Hepatic stellate cell (primary cell): ENCODE measurements at places on chromosomes 4 and X.

DNA sequence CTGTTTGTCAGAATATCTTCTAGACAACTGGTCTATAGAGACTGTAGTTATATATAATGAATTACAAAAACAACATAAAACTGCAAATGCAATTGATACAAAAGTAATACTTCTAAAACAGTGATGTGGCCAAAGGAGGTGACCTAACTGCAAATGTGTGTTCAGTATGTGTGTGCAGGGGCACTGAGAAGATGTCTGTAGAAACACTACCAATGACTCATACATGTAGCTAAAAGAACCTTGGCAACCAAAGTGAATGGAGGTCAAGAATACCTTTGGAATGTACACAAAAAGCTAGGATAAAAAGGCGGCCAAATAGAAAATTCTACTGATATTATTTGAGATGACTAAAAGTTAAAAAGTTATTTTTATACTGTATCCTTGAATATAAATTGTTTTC lies 261.8 kb downstream of the CAMK2D start:
- DNase-seq, result peak; percentile 26

DNA sequence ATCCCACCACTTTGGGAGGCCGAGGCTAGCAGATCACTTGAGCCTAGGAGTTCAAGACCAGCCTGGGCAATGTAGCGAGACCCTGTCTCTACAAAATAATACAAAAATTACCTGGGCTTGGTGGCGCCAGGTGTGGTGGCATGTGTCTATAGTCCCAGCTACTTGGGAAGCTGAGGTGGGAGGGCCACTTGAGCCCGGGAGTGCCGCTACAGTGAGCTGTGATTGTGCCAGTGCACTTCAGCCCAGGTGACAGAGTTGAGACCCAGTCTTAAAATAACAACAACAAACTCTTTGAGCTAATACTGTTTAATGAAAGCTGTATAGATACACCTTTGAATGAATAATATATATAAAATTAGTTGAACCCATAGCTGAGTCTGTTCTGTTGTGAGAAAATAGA lies 9.7 kb downstream of the BCORL1 start:
- DNase-seq, result no peak

- DNase-seq, result no peak
Measured at GRCh38 chr4:88360256-88360655, 18.4 kb upstream of the HERC6 start.

DNA sequence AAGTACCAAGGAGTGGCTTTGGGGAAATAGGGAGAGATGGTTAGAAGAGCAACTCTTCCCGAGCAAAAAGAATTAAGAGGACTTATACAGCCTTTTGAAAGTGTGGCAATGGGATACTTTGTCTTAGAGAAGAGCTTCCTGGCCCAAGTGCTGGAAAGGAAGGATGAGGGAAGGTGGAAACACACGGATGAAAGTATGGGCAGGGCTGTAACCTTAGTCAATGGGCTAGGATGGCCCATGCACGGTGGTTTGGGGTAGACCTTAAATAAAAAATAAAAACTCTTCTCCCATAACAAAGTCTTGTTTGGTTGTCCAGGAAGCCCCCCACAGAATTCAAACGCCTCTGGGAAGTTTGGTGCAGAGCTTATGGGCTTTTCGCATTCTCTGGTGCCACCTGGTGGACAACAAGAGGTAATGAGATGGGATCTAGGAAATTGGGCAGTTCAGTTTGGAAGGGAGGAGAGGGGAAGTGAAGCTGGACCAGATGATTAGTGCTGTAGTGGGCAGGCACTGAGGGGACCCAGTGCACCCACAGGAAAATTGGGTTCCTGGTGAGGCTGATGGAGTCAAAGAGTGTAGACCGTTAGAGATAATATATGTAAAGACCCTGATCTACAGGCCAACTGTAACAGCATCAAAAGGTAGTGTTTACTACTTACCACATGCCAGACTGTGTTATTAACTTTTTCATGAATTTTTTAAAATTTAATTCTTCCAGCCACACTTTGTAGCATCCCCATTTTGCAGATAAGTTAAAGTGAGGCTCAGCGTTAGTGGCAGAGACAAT lies 13.8 kb upstream of the ENOX2 start:
- DNase-seq, result peak; percentile 38

DNA sequence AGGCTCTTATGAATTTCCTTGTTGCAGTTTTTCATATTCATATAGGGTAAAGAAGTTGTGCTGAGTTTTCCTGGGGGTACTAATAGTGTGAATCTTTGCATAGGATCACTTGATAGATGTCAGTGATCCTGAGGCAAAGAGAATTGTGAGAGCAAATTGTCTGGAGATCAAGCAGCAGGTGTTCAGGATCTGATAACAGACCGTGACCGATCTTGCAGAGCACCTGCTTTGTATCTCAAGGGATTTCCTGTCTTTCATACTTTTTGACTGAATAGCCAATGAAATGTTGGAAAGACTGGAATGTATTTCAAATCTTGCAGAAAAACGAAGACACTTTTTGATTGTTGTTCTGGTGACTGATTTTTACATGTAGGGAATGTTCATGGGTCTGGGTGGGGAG lies 914.5 kb downstream of the STIM2 start:
- DNase-seq, result no peak

DNA sequence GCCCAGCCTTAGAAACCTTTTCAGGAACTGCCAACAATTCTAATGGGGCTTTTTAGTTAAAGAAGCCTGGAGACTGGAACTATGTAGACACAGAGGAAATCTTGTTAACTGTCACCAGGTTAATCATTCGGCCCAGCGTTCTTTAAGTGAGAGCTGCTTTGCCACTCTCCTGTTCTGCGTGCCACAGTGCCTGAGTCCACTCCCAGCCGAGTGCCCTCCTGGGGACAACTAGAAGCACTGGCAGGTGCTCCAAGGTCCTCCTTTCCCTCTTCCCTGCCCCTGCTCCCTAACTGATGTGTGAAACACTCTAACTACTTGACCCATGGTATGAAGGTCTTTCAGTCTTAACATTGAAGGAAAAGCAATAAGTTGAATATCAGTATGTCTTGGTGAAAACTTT lies 151.2 kb upstream of the TLL1 start:
- DNase-seq, result no peak

DNA sequence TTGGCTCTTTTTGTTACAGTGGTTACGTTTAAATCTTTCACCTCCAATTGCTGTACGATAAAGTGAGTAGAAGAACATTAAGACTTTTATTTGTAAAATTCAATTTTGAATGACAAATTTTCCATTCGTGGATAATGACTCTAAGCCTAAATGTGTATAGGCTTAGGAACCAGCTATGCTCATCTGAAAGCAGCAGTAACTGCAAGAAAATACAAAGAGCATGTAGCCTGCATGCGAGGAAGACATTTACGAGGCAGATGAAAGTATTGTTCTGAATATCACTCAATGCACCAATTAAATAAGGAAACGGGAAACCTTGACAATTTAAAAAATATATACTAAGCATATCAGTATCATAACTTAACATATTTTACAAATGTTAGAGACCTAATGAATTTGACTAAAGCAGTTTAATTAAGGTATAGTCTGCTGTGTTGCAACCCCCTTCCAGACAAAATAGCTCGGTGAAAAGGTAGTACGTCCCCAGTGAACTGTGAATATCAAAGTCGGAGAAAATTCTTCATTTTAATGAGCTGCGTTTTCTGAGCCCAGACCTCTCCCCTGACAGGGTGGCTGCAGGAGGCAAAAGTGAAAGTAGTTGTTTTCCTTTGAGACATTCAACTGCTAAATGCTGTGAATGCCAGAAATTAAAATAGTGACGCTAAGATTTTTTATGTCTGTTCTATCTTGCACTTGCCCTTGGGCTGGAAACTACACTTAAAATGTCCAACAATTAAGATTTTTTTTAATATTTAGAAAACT lies 1236.5 kb upstream of the TENM3 start:
- DNase-seq, result no peak

DNA sequence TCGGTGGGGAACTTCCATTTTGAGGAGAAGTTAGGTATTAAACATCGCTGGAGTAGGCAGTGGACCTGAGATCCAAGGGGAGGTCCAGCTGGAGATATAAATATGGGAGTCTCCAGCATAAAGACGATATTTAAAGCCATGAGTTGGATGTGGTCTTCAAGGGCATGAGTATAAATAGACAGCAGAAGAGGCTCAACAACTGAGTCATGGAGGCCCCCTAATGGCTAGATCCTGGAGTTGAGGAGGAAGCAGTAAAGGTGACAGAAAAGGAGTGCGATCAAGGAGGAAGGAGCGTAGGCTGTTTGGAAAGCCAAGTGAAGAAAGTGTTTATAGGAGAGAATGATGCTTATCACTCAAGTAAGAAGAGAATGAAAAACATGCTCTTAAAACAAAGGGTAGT lies 18.1 kb upstream of the APBB2 start:
- DNase-seq, result no peak

GRCh38 chr4:187370918-187371317 lies 624.7 kb upstream of the ZFP42 start:
- DNase-seq, result no peak

GRCh38 chrX:30800901-30801300 lies 88.2 kb downstream of the TAB3 start:
- no peak for DNase-seq
